ENCODE measurements at places on chromosomes 6 and 20.

- no peak for DNase-seq
Measured at GRCh38 chr6:72132427-72132826, 246.1 kb downstream of the RIMS1 start.

GRCh38 chr6:150799276-150799805, 66.2 kb upstream of the MTHFD1L start:
- no peak for DNase-seq

DNA sequence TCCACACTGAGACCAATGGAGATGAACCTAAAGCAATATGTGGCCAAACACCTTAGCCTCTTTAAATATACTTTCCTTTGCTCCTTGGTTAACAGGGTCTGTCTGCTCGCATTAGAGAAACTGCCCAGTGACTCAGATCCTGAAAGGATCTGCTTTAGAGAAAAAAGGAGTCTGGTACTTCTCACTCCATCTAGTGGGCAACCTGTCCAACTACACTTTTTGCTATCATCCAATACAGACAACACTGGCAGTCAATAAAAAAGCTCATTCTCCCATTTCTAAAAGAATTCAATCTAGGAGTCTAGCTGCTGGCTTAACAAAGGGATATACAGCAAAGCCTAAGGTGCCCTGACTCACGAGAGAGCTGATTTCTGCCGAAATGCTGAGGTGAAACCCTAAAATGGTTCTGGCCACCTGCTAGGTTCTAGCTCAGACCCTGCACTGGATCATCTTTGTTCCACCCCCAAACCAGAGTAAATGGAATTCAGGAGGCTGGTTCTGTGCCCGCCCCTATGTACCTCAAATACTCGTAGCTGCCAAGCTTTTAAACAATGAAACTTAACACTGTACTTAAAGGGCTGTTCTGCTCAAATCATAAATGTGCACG, 11.5 kb downstream of the GNL1 start:
- DNase-seq, result no peak

DNA sequence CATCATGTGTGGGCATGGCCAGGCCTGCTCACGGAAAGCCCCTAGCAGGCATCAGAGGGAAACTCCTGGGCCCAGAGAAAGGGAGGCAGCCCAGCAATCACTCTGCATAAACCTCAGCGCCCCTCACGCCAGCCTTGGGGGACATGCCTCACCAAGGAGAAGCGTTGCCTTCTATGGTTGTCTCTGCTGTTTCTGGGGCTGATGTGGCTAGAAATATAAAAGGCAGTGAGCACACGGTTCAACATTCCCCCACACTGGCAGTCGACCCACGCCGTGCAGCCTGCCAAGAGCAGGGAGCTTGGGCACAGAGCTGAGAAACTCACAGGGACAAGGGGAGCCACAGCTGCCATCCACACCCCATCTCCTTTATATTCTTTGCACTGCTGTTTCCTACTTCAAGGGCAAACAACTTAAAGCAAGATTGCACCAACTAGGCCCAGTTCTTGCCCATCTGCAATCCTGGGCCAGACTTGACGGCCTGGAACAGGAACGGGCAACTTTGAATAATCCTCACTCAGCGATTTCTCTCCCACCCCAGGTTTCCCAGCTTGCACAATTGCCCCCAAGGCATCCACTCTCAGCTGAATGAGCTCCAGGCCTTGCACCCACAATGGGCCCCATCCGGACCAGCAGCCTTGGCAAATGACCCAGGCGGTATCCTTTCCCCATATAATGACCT, 35.5 kb upstream of the FOXC1 start:
- no peak for DNase-seq

DNA sequence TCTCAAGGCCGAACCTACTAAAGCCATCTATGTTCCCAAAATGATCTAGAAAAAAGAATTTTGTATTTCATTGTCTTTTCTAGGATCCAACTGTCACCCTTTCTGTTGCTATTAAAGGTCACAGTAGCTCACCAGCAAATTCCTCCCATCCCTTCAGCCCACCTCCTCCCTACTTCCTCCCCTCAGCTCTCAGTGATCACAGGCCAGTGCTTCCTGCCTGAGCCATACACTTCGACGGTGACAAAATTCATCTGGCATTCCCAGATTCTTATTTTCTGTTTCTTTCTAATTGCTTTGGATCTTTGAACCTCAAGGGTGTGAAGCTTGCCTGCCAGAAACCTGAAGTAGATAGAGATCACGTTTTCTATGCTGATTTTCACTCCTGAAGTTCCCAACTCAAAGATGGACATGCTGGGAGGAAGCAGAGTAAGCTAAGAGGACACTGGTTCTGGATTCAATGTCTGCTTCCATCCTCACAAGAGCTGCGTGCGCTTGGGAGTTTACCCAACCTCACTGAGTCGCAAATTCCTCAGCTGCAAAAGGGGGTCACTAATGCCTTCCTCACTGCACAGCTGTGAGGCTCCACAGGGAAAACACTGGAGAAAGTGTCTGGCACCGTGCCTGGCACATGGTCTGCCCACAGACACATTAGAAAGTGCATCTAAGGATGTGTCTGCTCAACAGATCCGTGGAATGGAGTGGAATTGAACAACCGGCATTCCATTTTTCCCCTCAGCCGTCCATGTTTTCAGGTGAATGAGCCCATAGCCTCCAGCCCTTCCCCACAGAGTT, 34.5 kb downstream of the MDGA1 start:
- no peak for DNase-seq

- DNase-seq, result no peak
Measured at GRCh38 chr6:52712136-52712535, 41.2 kb downstream of the TMEM14A start.

- DNase-seq, result no peak
Measured at GRCh38 chr6:110315869-110316398, 42.2 kb downstream of the METTL24 start.
